ENCODE measurements at places on chromosomes 12 and 14. TPM values are rescaled to one million over a fixed set of nuclear protein-coding genes. Genes with fewer than 3 reads are reported as not detected.

The KRT72 gene
- not detected for total RNA-seq

DNA sequence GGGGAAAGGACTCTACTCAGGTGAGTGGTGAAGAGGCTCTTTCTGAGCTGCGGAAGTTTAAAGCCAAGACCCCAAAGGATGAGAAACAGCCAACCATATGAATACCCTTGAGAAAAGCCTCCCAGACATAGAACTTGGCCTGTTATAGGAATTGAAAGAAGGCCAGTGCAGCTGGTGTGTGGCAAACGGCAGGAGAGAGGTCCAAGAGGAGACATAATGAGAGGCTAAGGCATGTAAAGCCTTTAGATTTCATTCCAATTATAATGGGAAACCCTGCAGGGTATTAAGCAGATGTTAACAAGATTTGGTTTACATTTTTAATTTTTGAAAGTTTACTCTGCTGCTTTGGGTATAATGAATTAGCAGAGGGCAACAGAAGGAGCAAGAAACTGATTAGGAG, 552.1 kb upstream of the FBXO33 start:
- ATAC-seq: no peak

GRCh38 chr14:100524933-100525243, 62.3 kb downstream of the BEGAIN start:
- ATAC-seq: no peak

- peak; percentile 80 for ATAC-seq
These were observed 319.8 kb downstream of the CEP128 start for GRCh38 chr14:80621701-80622100.

DNA sequence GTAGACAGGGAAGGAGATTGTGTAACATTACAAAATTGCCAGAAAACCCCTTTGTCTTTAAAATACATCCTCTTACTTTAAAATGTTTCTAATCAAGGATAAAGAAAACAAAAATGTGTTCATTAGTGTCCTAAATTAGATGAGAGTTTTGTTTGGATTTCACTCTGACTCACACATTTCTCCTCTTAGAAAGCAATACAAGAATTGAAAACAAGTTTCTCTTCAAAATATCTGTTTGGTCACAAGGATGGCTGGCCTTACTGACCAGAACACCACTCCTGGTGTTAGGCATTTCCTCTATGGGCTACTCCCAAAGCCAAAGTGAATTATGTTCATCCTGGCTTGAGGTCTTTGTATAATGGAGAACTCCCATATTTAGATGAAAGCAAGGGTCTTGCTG, 6.4 kb downstream of the GUCY2C start:
- no peak for ATAC-seq

DNA sequence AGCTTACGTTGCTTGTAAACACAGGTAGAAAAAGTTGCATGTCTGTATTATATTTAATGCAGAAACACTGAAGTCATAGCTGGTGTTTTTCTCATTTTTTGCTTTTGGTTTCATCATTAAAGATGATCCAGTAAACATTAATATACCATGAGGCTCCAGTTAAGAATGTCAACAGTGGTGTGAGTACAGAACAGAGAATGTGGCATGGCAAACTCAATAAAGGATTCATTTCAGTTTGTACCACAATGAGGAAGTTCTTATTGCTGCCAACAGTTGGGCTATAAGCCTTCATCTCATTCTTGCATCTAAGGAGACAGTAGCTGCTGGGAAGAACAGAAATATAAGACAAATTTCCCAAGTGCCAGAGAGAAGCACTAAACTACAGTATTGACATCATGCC, 72.1 kb upstream of the ST8SIA1 start:
- ATAC-seq: no peak

DNA sequence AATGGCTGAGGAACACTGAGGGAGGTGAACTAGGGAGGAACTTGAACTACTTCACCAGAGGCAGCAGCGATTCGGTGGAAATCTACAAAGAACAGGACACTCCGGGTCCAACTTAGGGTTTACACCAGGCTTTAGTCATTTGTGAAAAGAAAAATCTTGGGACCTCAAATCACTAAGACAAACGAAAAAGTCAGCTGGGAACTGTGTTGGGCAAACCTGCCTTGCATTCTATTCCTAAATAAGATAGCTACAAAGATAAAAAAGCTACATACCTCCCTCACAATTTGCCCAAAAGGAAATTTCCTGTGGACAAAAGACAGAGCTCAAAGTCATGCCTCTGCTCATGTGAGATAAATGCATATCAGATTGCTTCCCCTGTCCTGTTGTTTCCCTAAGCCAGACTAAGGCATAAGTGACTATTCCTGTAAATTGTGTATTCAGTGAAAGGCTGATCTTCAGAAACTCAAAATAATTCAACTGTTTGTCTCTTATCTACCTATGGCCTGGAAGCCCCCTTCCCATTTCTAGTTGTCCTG, 106.6 kb downstream of the APAF1 start:
- no peak for ATAC-seq

All from gastroesophageal sphincter (tissue), 4 donors.